Endodermal cell (in vitro differentiated cells): ENCODE measurements at places on chromosomes 5 and 9. TPM values are rescaled to one million over a fixed set of nuclear protein-coding genes. Genes with fewer than 3 reads are reported as not detected.
A peak's percentile ranks its signal among the peaks of the same experiment; 100 is the strongest.

The ADGRD2 gene
- total RNA-seq = 0.16 and 0.33 TPM in 2 replicates

The DDX4 gene
- total RNA-seq = not detected in 2 replicates

The NAIF1 gene
- 5.6 to 9.8 TPM (median 6.2 TPM) in 3 replicates for total RNA-seq

The CCNO gene
- total RNA-seq = 3.3 to 5.1 TPM (median 4.6 TPM) in 3 replicates

The CXCL14 gene
- 0.44 and 0.66 TPM in 2 replicates for total RNA-seq

The OR2V1 gene
- not detected in 3 replicates for total RNA-seq

The MYMK gene
- total RNA-seq = not detected in 3 replicates

The SYK gene
- 1.4 to 6.0 TPM (median 3.1 TPM) in 3 replicates for total RNA-seq

The GALT gene
- total RNA-seq = 49.0 to 64.4 TPM (median 49.3 TPM) in 3 replicates

DNA sequence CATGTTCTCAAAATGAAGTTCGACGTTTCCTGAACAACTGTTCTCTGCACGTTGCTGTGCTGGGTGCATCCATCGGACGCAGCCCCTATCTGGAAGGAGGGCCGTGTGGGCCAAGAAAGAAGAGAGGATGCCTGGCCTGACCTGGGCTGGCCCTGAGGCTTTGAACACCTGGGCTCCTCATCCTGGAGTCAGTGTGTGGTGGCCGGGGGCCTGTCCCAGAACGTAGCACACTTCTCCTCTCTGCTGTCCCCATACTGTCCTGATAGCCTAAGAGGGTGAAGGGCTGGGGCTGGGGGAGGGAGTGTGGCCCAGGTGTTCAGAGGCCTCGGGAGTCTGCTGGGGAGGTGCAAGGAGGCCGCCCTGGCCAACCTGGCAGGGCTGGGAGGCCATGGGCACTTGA, 21.5 kb downstream of the COL5A1 start:
- no peak for DNase-seq

DNA sequence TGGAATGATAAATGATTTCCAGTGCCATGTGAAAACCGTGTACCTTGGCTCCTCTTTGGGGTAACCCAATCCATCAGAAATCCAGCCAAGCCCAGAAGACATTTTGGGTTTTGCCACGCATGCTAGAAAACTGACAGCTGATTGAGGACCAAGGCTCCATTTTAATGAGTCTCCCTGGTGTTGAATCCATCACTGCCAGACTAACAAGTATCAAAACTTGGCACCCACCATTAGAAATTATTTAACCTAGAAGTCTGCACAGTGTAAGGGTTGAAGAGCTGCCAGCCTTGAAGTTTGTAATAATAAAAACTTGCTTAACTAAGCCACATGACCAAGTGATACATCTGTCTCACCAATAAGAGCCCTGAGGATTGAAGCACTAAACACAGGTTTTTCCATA, 369.9 kb downstream of the DNAH5 start:
- no peak for DNase-seq

DNA sequence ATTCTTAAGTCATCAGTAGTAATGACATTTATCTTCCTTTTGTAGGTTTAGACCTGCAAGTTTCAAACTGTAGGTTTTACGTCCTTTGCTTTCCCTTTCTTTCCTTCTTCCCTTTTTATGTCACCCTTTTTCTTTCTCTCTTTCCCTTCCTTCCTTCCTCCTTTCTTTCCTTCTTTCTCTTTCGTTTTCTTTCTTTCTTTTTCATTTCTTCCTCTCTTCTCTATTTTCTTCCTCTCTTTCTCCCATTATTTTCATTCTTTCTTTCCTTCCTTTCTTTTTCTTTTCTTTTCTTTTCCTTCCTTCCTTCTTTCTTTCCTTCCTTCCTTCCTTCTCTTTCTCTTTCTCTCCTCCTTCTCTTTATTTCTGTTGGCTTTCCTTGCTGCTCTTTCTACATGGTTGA, 59.9 kb downstream of the WDR36 start:
- no peak for DNase-seq

- no peak for DNase-seq
These were observed 687 bp upstream of the RPS23 start for GRCh38 chr5:82278711-82279370.

DNA sequence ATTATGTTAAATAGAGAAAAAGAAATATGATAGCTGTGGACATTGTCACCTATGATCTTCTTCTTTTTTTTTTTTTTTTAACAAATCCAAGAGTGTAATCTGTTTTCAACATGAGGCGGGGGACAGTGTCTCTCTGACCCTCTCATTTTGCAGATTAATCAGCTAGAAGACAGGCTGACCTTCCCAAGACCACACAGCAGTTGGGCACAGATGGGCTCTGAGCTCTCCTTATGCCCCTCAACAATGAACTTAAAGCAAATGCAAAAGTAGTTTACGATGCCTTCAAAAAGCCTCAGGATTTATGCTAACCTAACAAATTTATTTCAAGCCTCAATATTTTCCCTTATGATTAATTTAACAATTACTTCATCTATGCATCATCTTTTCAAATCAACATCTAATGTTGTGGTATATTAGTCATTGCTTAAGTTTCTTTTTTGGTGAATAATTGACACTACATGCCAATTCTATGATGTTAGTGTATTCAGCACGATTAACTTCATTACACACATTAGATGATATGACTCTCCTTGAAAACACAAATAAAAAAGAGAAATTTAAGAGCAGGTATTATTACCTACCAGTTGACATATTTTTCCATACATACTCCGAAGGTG, 7.4 kb downstream of the NFIL3 start:
- DNase-seq = no peak

DNA sequence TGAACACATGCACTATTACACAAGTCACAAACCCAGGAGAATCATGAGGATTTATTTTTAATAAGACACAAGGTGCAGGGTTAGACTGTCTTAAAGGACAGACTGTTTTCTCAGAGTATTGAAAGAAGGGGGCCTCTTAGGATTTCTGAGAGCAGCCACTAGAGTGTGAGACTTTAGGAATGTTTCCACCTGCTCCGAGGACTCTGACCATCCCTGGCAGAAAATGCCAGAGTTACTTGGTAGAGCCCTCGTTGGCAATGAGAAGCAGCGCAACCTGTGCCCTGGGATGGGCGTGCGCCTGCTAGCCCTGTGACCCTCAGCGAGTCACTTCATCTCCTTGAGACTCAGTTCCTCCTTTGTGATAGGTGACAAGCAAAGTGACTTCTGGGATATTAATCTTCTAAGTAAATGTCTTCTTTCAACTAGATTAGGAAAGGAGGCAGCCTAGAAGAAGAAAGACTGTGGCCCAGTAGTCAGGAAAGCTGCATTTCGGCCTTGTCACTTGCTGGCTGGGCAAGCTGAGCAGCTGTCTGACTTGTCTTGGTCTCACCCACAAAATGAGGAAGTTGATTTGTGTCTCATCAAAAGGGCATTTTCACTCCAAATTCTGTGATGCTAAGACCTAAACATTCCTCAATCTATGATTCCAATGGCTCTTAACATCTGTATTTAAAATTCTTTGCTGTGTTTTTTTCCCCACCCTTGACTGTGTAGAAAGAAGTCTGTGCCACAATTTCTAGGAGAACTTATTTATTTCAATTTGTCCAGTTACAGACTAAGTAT, 60.5 kb downstream of the PTCD2 start:
- no peak for DNase-seq

DNA sequence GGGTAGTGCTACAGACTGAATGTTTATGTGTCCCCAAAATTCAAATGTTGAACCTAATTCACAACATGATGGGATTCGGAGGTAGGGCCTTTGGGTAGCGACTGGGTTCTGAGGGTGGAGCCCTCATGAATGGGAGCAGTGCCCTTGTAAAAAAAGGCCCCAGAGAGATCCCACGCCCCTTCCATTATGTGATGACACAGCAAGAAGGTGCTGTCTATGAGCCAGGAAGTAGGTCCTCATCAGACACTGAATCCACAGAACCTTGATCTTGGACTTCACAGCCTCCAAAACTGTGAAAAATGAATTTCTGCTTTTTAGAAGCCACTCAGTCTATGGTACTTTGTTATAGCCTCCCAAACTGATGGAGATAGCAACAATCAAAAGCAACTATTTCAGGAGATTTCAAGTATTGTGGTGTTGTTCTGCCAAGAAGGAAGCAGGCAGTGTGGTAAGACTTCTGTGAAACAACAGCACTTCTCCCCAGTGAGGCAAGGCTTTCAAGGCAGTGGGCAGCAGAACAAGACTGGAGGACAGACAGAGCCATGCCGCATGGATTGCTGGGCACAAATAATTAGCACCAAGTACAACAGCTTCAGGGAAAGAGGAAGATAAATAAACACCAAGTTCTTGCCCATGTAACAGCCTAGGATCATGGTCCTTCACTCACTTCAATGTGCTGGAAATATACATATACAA, 76.1 kb downstream of the OR2K2 start:
- no peak for DNase-seq

GRCh38 chr9:121807823-121808278, 156.4 kb downstream of the DAB2IP start:
- peak; percentile 34 for DNase-seq

GRCh38 chr5:171542525-171543140, 123.2 kb downstream of the FGF18 start:
- no peak for DNase-seq

- no peak for DNase-seq
These were observed 9.5 kb downstream of the EXOSC3 start for GRCh38 chr9:37775216-37775919.

- no peak for DNase-seq
These were observed 1.9 kb downstream of the MLANA start for GRCh38 chr9:5892456-5893133.

DNA sequence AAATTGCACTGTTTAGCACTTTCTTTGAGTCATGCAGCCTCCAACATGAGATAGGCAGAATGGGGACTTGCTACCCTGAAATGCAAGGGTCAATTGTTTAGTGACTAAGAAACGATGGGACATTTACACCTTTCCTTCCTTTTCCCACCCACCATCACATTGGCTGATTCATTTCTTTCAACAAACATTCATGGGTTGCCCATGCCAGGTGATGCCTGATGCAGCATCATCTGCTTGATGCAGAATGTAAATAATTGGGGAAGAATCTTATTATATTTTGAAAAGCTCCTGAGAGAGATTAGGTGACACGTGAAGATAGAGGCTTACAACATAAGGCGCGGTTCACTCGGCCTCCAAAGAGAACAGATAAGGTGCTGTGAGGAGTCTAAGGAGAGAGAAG, 4.5 kb upstream of the TRMT10B start:
- peak; percentile 59 for DNase-seq

GRCh38 chr5:170557314-170557713, 53.5 kb downstream of the KCNIP1 start:
- DNase-seq = peak; percentile 41

DNA sequence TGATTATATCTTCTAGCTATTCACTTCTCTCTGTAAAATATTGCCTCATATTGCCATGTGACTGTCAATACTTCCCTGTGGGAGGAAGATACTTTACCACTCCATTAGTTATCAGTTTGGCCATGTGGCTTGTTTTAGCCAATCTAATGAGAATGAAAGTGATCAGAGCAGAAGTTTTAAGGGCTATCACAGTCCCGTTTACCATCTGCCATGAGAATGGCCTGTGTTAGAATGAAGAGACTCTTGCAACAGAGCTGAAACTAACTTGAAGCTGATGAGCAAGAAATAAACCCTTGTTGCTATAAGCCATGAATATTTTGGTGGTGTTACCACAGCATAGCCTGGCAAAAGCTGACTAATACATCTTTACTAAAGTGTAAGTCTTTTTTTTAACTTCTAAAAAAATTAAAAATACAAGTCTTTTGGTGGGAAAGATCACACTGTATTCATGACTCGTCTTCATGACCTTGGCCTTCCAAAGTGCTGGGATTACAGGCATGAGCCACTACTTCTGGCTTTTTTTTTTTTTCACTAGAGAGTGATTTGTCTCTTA, 68.0 kb upstream of the CTNNA1 start:
- DNase-seq = no peak

DNA sequence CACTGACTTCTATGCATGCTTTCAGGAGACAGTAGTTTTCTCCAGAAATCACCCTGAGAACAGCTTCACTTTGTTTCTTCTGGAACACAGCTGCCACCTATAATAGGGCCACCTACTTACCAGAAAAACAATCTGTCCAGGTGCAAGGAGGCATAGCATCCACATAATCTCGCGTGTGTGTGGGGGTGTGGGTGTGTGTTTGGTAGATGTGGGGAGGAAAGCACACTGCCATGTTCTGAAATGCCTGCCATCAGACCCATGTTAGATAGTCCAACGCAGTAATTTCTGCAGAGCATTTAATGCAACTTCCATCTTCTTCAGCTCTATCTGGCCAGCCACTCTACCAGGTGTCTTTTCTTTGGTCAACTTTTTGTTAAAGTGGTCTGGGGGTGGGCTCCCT, 102.9 kb downstream of the ACER2 start:
- DNase-seq = no peak

DNA sequence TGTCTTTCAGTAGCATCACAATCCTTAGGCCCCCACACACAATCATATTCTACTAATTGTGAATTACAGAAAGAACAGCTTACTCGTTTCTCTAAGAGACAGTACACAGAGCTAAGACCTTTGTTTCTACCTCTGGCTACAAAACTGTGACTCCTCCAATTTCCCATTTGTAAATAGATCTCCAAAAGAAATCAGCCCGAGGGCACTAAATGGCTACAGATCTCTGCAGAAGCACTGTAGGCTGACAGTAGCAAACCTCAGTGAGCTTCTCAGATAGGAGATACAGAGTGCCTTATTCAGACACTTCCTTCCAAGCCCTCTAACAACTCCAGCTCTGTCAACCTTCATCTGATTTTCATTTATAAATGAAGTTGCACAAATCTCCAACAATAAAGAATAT, 51.0 kb downstream of the EFNA5 start:
- DNase-seq = no peak

DNA sequence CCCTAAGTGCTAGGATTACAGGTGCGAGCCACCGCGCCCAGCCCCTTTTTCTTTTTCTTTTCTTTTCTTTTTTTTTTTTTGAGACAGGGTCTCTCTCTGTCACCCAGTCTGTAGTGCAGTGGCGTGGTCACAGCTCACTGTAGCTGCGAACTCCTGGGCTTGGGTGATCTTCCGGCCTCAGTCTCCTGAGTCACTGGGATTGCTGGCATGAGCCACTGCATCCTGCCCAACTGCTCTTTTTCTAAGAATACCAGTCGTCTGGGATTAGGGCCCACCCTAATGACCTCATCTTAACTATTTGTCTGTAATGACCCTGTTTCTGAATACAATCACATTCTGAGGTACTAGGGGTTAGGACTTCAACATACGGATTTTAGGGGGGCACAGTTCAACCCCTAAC, 34.1 kb upstream of the NANS start:
- no peak for DNase-seq
